ENCODE measurements at places on chromosomes 1 and 21.

GRCh38 chr1:7432102-7432899 lies 338.8 kb upstream of the VAMP3 start:
- no peak for DNase-seq

GRCh38 chr1:44401256-44402228 lies 3.5 kb upstream of the RNF220 start:
- no peak for DNase-seq

DNA sequence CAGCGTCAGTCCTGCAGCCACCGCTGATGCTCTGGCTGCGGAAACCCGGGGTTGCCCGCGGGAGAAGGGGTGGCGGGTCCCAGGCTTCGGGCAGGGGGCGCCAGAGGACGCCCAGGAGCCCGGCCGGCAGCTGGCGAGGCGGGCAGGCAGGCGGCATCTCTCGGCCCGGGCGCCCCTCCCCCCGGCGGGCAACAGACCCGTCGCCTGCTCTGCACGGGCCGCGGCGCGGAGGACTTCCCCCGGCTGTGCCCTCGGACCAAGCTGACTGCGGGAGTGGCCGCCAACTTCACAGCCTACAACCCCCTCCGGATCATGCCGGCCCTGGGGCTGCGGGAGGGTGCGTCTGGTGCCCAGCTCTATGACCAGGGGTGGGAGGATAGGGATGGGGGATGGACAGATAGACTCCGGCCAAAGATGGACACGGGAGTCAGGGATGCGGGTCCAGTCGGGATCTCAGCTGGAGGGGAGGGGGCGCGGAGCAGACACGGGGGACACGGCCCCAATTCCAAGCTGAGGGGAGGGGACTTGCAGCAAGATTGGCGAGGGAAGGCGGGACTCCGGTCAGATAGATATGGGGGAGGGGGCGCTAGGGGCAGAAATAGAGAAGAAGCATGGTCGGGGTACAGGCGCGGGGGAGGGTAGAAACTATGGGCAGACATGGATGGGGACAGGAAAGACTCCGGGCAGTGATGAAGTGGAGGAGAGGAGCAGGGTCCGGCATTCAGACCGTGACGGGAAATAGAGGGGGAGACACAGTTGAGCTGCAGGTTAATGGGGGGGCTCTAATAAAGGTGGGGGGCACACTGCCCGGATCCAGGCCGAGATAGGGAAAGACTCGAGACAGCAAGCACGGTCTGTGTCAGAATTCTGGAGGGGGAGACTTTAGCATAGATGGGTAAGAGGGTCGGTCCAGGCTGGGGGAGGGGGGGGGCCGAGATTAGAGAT lies 1.1 kb downstream of the ADGRB2 start:
- peak; percentile 82 for DNase-seq

- no peak for DNase-seq
Observed at GRCh38 chr1:92728697-92729096, 56.2 kb downstream of the EVI5 start.

DNA sequence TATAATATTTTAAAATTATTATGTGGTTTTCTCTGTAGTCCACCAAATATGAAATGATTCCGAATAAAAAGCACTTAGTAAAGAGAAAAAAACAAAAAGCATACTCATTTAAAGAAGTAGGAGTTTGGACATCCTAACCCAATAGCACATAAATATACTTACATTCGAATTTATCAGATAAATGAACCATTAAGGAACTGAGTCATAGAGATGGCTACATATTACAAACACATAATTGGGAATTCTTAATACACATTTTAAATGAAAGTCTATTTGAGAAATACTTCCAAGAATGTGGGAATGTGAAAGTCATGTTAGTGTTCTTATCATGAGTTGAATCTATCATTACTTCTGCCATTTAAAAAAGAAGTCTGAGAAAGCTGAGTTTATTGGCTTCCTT lies 75.0 kb downstream of the USP24 start:
- no peak for DNase-seq

DNA sequence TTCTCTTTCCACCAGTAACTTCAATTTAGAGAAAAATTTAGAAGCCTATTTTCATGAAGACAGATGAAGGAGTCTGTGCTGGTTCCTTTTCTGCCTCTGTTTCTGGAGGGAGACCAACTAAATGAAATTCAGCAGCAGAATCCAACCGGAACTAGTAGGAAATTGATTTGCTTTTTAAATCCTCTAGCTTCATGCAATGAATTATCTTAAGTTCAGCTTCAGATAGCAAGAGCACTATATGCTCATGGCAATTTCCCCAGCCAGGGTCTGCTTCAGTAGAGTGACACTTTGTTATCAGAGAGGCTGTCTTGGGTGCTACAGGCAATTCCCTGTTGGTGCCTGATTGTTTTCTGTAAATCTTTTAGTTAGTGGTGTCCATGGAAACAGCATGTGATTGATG lies 189.7 kb downstream of the SLC35F3 start:
- no peak for DNase-seq

GRCh38 chr1:28135371-28136168 lies 40.9 kb downstream of the PTAFR start:
- no peak for DNase-seq

DNA sequence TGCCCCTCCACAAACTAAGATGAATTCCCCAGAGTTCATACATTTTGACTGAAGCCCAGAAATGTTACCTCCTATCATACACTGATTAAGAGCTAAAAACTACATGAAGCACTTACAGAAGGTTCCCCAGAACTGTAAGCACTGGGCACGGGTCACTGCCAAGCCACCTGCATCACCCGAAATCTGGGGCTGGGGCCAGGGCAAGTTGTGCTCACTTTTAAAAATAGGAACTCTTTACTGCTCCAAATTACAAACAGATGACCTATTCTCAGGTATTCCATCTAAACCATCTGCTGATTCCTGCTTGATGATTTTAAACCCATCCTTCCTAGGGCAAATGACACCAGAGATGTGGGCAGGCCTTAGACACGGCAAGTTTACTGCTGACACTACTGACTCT lies 4.8 kb downstream of the SETD4 start:
- no peak for DNase-seq
